ENCODE measurements at places on chromosomes 2 and 18.

DNA sequence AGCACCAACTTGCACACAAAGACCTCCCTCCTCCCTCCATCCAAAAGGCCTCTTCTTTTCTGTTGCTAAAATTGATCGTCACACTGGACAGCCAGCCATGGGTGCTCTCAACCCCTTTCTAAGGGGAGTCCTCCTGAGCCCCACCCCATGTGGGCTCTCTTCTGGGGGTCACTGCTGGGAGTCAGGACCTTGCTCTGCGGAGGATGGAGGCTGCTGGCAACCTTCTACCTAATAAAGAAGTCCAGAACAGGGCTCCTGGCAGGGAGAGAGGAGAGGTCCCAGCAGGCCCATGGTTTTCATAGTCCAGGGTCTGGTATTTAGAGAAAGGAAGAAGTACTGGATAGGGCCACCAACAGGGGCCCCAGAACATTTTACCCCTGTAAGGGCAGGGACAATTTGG, 67.6 kb upstream of the OTOS start:
- DNase-seq = no peak

DNA sequence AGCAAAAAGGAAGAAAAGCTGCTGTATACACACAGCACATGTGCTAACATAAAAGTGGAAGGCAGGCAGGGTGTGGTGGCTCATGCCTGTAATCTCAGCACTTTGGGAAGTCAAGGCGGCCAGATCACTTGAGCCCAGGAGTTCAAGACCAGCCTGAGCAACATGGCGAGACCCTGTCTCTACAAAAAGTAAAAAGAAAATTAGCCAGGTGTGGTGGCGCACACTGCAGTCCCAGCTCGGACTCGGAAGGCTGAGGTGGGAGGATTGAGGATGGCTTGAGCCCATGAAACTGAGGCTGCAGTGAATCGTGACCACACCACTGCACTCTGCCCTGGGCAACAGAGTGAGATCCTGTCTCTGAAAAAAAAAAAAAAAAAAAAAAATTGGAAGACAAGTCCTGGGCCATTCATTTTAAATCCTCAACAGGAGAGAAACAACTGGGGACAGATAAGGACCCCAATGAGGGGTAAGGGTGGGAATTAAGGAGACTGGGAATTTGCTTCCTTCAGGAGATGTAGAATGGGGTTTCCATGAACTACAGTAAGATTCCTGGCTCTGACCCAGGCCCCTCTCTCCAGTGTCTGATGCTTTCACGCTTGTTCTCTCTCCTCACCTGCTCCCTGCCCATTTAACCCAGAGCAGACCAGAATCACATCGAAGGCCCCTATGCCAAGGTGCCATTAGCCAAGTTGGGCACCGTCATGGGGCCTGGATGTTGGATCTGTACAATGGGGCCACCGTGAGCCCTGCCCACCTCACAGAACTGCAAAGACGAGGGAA, 29.6 kb downstream of the TNS1 start:
- DNase-seq = no peak

DNA sequence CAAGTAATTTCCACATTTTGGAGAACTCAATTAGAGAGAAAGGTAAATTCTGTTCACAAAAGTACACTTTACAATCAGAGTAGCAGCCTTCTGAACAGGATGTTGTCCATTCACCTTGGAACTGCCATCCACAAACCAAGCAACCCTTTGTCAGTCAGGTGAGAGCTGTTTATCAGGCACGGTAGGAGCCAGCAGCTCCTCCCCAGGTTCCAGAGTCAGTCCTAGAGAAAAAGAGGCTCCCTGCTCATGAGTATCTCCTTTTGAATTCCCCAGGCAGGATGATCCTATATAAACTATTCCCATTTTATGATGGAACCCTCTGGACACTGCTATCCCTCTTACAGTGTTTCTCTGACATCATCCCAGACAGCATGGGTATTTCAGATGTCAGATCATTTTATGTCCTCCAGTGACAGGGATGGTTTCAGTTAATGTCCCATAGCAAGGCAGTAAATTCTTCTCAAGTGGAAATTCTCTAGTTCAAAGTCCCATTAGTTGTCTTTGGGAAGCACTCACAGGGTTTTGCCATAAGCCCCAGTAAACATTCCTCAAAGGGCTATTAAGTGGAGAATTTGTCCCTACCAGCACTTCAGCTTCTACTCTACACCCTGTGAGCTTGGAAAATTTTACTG, 34.5 kb upstream of the CSRNP3 start:
- no peak for DNase-seq

- DNase-seq = no peak
These were observed 12.5 kb upstream of the PAX8 start for GRCh38 chr2:113291191-113291590.

DNA sequence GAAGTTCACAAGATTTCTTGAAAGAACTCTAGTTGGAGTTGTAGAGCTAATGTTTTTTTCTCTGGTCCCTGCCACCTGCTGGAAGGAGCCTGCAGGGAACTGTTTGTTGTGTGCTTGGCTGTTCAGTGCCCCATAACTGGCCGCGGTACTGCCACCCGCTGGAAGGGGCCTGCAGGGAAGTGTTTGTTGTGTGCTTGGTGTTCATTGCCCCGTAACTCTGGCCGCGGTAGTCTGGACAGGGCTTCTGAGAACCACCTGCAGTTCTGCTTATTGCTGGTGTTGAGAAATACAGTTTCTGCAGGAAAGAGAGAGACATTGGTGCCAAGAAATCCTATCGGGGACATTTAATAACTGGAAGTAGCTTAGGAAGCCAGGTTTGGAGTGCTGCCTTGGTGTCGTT, 58.1 kb downstream of the AGAP1 start:
- no peak for DNase-seq
